ENCODE measurements at places on chromosomes 7 and 10. TPM values are rescaled to one million over a fixed set of nuclear protein-coding genes. Genes with fewer than 3 reads are reported as not detected.

The ST8SIA6 gene
- total RNA-seq = 0.39 TPM

The COPG2 gene
- total RNA-seq = 36.2 TPM

The SSMEM1 gene
- not detected for total RNA-seq

The TMEM254 gene
- total RNA-seq = 9.0 TPM

The PYROXD2 gene
- 13.8 TPM for total RNA-seq

The OR2A1 gene
- not detected for total RNA-seq

The GARIN1A gene
- 0.68 TPM for total RNA-seq

- DNase-seq = no peak
These were observed 120.6 kb downstream of the SLIT1 start for GRCh38 chr10:97065128-97065527.

DNA sequence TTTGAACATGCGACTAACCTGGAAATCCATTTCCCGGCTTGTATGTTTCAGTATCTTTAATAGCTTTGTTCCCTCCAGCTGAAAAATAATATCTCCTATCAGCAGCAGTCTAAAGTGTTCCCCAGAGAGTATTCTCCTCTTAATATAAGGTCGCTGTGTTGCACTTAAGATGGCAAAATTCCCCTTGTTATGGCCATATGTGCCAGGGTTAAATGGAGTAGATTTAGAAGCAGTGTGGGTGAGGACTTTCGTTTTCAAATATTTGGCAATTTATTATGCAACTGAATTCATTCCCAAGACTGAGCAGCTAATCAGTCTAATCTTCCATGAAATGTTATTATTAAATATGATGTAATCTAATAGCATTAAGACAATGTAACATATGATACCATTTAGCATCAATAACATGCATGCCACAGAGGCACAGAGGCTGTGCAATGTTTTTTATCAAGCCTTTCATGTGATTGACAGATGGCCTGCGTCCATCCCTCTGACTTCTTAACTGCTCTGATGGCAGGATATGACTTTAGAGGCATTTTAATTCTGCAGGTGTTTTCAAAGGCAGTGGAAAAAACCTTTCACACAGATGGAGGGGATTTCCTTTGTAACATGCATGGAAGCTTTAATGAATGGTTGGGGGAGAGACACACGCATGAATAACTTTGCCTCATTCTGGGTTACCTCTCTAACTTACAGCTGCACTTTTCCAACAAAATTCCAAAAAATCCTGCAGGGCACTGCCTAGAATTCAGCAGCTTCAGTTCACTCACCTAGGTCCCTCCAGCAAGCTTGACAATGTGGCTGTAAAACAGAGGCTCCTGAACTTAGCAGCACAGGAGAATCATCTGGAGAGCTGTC, 55.1 kb upstream of the ZPBP start:
- no peak for DNase-seq

- DNase-seq = no peak
These were observed 94.0 kb upstream of the LANCL2 start for GRCh38 chr7:55271069-55271626.

DNA sequence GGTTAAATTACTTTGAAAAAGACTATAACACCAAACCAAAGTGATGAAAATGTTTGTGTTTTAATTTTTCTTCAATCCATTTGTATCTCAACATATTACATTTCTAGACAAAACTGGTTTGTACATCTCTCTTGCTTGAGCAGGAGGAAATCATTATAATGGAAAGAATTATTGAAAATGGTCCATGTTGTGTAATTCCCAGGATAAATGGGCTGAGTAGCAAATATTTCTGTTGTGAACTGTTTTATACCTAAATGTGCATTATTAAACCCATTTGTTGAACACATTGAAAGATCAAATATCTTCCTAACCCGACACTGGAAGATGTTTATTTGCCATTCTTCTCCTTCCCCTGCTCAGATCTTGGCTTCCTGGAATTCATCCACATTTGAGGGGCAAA, 14.1 kb upstream of the CDK6 start:
- DNase-seq = no peak

DNA sequence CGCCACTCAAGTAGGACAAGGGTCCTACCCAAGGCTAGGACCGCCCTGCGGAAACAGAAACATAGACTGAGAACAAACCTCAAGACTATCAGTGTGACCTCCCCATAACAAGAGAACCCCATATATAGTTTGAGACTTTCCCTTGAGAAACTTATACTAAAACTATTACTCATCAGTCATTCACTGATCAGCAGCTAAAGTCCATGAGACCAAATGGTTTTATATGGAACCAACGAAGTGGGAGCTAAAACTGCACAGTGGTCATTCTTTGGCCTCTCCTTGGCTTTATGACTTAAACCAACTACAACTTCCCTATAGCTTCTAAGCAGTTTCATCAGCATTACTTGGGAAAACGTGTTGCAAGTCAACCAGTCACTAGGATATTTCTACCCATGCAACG, 13.7 kb upstream of the ZSCAN21 start:
- DNase-seq = no peak

DNA sequence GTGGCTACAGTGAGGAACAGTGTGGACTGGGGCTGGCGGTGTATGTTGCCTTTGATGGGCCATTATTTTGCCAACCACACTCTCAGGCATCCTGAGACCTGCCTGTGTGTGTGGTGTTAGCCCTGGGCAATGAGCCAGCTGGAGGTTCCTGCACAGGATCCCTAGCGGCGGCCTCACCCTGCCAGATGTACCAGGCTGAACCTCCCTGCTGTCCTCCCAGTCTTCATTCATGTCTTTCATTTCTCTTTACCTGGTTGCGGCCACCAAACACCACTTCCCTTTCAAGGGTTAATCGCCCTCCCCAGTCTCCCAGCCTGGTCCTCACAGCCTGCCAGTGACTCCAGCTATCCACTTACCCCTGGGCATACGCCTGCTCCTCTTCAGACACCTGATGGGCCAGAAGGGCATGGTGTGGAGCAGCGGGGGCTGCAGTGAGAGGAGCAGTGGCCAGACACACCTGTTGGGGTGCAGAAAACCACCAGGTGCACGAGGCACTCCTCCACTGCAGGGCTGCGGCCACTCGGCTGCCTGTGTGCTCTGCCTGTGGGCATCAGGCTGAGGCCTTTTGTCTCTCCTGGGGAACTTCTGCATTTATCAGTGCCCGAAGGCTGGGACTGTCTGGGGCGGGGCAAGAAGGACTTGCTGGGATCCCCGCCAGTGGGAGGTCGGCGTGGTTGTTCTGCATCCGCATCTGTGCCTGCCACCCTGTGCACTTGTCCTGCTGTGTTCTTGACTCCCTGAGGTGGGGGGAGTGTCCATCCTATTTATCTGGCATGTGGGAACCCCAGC, 111.6 kb downstream of the ARHGAP22 start:
- no peak for DNase-seq

GRCh38 chr10:17912754-17913153, 39.0 kb upstream of the SLC39A12 start:
- DNase-seq = no peak

- DNase-seq = no peak
These were observed 214.8 kb upstream of the CTBP2 start for GRCh38 chr10:125375210-125375609.

DNA sequence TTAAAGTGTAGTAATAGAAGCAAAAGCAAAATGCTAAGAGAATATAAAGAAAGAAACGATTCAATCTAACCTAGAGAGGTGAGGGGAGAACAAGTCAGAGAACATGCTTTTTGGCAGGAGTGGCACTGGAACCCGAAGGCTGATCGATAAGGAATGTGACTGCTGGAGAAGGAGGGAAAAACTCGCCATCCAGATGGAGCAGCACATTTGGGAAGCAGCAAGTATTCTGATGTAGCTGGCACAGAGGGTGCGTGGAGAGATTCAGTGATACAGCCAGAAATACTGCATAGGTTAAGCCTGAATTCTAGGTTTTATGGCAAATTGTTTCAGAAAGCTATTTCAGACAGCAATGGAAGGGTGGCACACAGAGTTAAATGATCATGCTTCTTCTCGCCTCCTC, 42.0 kb downstream of the USP6NL start:
- no peak for DNase-seq

GRCh38 chr10:44393051-44393630, 8.2 kb upstream of the CXCL12 start:
- DNase-seq = no peak

DNA sequence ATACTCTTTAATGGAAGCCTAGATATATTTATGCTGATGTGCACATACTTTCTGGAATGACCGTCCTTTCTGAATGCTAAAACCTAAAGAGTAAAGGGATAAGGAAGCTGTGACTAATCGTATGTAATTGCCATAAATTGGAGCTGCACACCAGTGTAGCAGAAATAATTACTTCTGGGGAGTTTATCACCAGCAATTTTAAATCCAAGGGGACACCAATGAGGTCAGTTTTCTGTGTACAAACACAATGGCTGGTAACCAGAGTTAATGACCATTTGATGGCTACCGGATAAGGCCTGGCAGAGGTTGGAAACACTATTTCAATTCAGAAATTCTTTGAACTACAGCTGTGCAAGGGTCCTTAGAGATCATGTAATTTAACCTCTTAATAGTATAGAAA, 670.1 kb downstream of the REEP3 start:
- DNase-seq = no peak

GRCh38 chr7:101814081-101814990, 3.1 kb upstream of the CUX1 start:
- peak; percentile 64 for DNase-seq

- no peak for DNase-seq
These were observed 374.6 kb downstream of the KIF20B start for GRCh38 chr10:90075995-90076394.

GRCh38 chr10:58028597-58029366, 238.9 kb downstream of the IPMK start:
- DNase-seq = peak; percentile 64

DNA sequence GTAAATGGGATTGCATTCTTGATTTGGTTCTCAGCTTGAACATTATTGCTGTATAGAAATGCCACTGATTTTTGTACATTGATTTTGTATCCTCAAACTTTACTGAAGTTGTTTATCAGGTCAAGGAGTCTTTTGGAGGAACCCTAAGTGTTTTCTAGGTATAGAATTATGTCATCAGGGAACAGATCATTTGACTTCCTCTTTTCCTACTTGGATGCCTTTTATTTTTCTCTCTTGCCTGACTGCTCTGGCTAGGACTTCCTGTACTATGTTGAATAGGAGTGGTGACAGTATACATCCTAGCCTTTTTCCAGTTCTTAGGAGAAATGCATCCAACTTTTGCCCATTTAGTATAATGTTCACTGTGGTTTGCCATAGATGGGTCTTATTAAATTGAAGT, 48.8 kb downstream of the ANXA8 start:
- no peak for DNase-seq

DNA sequence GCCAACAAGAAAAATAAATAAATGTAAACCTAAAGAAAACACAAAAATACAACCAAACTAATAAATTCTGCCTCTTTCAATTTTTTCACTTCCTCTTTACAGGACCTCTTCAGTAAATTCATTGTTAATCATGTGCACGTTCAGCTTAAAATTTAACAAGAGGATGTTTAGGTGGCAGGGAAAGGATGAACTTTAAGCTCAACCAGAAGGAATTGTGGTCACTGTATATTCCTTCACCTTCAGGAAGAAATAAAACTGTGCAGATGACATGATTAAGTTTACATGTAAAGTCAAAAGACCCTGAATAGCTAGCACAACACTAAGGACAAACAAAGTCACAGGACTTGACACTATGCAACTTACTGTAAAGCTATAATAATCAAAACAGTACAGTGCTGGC, 33.0 kb downstream of the KIF5B start:
- no peak for DNase-seq

- no peak for DNase-seq
These were observed 8.6 kb downstream of the VWC2 start for GRCh38 chr7:49781996-49782395.

DNA sequence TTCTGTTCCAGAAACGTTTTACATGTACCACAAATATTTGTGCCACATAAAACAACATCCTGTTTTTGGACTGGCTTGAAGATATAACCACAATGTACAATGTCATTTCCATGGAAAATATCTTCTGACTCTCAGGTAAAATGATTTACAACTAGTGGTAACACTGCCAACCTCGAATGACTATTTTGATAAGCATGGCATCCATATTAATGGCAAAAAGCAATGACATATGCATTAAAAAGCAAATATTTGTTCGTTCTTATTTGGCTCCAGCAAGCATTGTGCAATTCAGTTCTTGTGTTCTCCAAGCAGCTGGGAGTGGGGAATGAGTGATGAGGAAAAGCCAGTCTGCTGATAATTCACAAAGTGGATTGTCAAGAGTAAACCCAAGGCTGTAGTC, 289.0 kb downstream of the PLXDC2 start:
- DNase-seq = no peak

DNA sequence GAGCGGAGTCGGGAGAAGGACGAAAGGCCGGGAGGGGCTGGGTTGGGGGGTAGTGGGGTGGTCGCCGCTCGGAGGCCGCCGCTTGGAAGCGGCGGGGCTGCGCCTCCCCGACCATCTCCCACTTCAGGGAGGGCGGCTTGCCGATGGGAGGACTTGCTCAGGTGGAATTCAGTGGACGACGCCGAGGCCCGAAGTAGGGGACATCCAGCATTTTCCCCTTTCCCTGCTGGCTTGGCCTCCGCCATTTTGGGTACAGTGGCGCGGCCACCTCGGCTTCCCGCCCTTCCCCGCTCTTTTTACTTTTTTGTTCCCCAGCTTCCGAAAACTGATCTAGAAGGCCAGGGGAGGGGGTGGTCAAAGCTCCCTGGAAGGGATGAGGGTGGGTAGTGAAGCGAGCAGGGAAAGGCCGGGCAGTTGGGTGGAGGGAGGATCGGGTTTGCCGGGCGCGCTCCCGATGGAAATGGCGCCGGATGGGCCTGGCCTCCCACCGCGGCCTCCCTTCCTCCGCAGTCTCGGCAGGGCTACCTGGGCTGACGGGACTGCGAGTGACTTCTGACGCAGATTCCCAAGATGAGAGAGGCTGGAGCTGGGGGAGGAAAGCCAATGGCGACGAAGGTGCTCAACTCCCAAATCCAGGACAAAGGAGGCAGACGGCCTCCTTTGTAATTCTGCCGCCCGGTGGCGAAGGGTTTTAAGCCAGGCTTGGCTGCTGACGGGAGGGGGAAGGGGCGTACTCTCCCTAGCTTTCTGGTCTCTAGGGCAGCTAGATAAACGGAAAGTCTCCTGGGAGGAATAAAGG, at the start of gene PBLD:
Gene PBLD, minus strand, starts transcription at position 670 of the 799 bp plus-strand sequence. CDS start 26,084 bp downstream, outside the sequence.
- peak; percentile 83 for DNase-seq

DNA sequence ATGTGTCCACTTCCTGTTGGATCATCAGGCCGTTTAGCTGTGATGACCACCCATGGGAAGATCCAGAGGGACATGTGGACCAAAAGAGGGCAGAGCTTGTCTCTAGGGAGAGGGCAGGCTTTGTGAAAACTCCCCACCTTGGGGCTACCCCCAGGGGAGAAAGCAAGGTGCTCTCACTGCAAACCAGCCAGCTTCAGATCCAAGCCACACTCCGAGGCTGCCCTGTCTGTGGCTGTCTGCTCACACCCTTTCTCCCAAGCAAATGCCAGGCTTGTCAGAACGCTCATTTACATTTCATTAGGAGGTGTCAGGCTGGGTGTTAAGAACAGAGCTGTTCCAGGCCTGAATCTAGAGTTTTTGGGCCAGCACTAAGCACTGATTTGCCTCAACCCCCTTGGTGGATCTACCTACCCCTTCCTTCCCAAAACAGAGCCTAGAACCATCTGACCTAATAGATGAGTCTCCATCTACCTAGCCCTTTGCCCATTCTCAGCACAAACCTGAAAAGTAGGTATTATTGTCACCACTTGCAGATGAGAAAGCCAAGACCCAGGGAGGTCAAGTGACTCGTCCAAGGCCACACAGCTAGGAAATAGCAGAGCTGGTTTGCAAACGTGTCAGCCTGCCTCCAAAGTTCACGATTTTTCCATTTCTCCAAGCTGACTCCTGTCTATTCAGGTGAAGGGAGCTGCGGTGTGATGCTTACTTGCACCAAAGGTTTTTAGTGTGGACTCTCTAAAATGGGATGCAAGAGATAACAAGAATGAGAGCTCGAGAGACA, 130.9 kb downstream of the EMX2 start:
- DNase-seq = no peak

- no peak for DNase-seq
These were observed 263.6 kb upstream of the LRRN3 start for GRCh38 chr7:110827287-110827855.
